ENCODE measurements at places on chromosomes 3 and 15. TPM values are rescaled to one million over a fixed set of nuclear protein-coding genes. Genes with fewer than 3 reads are reported as not detected.
A peak's percentile ranks its signal among the peaks of the same experiment; 100 is the strongest.

DNA sequence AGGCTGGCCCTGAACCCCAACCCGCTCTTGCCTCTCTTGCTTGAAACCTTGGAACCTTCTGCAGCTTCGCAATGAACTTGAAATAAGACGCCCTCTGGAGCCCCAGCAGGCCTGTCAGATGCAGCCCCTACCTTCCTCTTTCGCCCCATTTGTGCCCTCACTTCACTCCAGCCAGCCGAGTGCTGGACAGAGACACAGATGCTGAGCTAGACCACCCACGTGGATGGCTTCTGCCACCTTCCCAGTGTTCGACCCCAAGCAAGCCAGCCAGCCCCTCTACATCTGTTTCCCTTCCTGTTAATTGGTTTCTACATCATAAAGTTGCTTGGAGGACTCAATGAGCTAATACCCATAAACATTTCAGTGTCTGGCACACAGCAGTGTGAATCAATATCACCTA lies 23.8 kb upstream of the SNRPA1 start:
- DNase-seq: no peak

DNA sequence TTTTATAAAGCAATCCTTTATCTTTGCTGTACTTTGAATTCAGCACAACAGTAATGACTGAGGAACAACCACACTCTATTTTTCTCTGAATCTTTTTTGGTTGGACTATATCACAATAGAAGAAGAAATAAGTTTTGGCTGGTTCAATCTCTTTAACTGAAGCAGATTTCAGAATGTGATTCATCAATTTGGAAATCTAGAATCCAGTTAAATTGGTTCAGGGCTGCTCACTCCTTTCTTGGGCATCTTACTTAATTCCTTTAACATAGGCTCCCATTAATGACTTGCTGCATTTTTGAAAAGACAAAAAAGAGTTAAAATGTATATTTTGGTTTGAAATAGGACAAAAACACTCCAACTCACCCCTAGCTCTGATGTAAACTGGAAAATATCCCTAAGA lies 688.3 kb upstream of the NECTIN3 start:
- no peak for DNase-seq

DNA sequence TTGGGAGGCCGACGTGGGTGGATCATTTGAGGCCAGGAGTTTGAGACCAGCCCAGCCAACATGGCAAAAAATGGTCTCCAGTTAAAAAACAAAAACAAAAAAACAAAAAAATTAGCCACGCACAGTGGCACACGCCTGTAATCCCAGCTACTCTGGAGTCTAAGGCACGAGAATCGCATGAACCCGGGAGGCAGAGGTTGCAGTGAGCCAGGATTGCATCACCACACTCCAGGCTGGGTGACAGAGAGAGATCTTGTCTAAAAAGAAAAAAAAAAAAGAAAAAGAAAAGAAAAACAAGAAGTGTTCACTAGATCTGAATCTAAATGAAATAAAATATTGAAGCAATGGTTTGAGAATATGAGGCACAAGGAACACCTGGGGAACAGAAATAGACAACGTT lies 36.7 kb downstream of the SLC9A9 start:
- DNase-seq: no peak

NECTIN3 gene
- 51.4 TPM for total RNA-seq

THPO gene
- total RNA-seq: 0.43 TPM

GRCh38 chr3:90062016-90062415 lies 954.6 kb downstream of the EPHA3 start:
- no peak for DNase-seq

GRCh38 chr3:3665961-3666640 lies 133.1 kb upstream of the LRRN1 start:
- peak; percentile 28 for DNase-seq

GRCh38 chr3:64530434-64531049 lies 157.3 kb downstream of the ADAMTS9 start:
- DNase-seq: peak; percentile 57

HHLA2 gene
- total RNA-seq: not detected
